ENCODE measurements at places on chromosomes 4 and X.

DNA sequence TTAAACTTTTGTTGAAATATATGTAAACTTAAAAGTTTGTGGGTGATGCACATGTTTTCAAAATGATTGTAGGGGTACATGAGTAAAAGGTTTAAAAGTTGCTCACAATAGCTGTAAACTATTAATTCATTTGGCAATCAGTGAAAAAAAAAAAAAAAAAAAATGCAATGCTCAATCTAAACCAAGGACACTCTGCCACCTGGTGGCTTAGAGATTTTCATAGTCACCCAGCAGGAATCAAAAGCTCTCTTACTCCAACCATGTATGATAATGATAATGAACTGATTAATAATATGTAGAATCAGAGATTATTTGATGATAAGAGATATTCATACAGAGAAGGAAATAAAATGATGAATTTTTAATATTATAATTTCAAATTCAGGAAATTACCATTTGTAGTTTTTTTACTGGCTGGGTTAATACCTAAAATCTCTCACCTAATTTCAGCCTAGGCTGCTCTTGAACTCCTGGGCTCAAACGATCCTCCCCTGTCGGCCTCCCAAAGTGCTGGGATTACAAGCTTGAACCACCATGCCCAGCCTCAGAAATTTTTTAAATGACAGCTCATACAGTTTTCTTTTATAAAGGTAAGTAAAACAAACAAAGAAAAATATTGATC, 46.9 kb upstream of the SLC25A4 start:
- DNase-seq: no peak

DNA sequence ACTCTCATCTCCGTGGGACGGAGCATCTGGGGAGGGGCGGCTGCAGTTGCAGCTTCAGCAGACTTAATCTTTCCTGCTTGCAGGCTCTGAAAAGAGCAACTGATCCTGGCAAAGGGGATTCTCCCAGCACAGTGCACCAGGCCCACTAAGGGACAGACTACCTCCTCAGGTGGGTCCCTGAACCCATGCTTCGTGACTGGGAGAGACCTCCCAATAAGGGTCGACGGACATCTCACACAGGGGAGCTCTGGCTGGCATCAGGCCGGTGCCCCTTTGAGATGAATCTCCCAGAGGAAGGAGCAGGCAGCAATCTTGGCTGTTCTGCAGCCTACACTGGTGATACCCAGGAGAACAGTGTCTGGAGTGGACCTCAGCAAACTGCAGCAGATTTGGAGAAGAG, 303.3 kb upstream of the FGF16 start:
- DNase-seq: no peak

DNA sequence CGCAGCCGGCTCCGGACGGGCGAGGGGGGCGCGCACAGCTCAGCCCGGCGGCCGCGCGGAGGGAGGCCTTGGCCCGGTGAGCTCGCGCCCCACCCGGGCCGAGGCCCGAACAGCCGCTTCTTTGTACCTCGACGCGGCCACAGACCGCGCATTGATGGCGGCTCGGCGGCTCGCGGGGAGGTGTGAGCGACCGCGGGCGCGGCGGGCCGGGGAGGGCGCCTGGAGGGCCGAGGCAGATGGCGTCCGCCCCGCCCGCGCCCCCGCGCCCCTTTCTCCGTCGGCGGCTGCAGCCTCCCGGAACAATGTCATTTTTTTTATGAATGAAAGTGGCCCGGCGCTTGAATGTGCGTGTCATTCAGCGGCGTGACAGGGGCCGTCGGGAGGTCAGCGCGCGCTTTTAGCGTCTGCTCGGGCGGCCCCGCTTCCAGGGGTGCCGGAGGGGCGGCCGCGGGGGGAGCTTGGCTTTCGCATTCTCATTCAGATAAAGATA, 1.8 kb downstream of the FGFR3 start:
- no peak for DNase-seq

GRCh38 chr4:89509708-89510281, 202.2 kb upstream of the GPRIN3 start:
- peak; percentile 33 for DNase-seq

DNA sequence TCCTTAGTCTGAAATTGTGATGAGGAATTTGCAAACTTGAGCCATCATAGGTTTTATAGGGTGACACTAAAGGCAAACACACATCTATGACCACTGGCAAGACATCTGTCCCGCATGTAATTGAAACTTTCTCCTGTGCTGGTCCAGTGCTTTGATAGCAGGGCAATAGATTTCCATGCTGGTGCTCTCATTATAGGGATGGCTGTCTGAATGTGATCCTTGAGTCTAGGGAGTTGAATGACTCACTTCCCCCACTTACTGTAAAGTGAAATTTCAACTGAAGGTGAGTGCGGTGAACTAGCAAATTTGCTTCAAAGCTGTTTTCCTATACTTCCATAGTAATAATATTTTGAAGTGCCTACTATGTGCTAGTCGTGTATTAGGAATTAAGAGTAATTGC, 1630.0 kb downstream of the STIM2 start:
- DNase-seq: no peak

- no peak for DNase-seq
Measured at GRCh38 chr4:3384391-3384770, 57.4 kb upstream of the HGFAC start.

DNA sequence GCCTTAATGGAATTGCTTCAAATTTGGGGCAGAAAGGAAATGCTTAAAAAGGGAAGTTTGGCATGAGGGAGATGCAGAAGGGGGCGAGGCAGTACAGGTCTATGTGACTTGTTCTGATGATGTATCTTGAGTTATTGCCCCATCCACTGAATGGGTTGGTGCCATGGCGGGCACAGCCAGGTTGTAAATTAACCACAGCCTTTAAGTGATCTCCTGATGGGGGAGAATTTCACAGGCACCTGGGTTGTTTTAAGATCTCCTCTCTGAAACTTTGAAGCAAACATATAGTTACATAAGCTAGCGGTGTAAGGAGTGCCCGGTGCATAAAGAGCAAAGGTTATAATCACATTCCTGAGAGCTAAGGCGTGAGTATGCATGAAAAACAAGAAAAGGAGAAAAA, 37.0 kb downstream of the NPY5R start:
- DNase-seq: no peak

GRCh38 chr4:144734522-144734921, 88.6 kb downstream of the HHIP start:
- no peak for DNase-seq

- no peak for DNase-seq
Measured at GRCh38 chr4:77177199-77177598, 20.2 kb downstream of the CCNG2 start.

GRCh38 chrX:20672476-20672875, 405.8 kb upstream of the RPS6KA3 start:
- DNase-seq: no peak

DNA sequence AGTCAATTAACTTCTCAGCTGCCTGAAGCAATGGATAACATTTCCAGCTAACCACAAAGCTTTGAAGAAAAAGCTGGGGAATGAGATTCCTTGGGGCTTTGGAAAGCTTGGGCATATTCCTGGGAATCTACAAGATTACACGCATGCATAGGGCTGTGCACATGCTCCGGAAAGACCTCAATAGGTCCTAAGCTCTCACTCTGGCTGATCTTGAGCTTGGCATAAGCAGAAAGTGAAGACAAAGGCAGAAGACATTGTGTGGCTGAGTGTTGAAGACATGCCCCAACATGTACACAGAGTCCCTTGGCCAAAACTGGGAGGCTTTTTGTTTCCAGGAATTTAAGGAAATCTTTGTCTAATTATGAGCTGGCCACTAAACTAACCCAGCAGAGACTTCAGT, 31.2 kb downstream of the ATG4A start:
- DNase-seq: no peak

- no peak for DNase-seq
Measured at GRCh38 chr4:17647927-17648326, 33.5 kb downstream of the MED28 start.

DNA sequence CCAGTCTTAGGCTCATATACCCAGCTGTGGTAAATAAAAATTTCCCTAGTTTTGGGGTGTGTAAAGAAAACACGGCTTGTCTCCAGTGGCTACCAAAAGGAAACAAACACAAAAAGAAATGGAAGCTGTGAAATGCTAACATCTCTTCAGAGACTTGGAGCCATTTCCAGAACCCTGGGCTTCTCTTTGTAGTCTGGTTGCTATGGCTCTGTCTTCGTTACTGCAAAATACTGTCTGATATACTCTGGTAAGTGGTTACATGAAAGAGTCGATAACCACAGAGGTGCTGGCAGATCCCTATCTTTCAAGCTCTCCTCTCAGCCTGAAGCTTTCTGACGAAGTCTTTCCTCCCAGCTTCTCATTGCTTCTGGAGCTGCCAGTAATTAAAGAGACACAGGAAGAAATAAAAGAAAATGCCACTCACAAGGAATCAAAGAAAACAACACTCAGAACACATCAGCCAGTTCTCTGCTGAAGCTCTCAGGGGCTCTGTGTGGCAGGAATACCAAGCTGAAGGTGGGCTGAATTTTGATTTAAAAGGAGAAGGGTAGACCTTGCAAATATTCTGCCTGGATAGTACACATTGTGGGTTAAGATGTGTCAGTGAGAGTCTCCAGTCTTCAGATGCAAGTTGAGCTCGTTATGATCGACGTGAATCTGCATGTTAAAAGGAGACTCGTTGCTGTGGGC, 107.6 kb upstream of the FAM9C start:
- no peak for DNase-seq

GRCh38 chr4:13097971-13098370, 386.2 kb downstream of the RAB28 start:
- DNase-seq: no peak

DNA sequence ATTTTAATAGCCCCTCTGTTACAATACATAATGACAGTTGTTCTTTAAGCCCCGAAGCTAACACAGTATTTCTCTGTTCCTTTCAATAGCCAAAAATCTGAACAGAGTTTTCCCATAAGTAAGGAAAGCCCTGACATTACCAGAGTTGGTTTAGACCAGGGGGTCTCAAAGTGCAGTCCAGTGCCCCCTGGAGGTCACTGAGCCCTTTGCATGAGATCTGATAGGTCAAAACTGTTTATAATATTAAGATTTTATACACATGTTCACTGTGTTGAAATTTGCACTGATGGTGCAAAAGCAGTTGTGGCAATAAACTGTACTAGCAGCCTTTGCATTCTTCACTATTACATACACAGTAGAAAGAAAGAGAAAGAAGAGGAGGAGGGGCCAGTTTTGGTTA, 177.1 kb downstream of the SPANXN3 start:
- no peak for DNase-seq

GRCh38 chr4:121220698-121221097, 56.6 kb upstream of the TNIP3 start:
- DNase-seq: no peak

- no peak for DNase-seq
Measured at GRCh38 chr4:147299205-147299604, 181.7 kb upstream of the EDNRA start.

GRCh38 chrX:99782516-99783040, 627.5 kb downstream of the PCDH19 start:
- no peak for DNase-seq

- peak; percentile 26 for DNase-seq
Measured at GRCh38 chr4:164700471-164700870, 53.5 kb upstream of the SMIM31 start.

DNA sequence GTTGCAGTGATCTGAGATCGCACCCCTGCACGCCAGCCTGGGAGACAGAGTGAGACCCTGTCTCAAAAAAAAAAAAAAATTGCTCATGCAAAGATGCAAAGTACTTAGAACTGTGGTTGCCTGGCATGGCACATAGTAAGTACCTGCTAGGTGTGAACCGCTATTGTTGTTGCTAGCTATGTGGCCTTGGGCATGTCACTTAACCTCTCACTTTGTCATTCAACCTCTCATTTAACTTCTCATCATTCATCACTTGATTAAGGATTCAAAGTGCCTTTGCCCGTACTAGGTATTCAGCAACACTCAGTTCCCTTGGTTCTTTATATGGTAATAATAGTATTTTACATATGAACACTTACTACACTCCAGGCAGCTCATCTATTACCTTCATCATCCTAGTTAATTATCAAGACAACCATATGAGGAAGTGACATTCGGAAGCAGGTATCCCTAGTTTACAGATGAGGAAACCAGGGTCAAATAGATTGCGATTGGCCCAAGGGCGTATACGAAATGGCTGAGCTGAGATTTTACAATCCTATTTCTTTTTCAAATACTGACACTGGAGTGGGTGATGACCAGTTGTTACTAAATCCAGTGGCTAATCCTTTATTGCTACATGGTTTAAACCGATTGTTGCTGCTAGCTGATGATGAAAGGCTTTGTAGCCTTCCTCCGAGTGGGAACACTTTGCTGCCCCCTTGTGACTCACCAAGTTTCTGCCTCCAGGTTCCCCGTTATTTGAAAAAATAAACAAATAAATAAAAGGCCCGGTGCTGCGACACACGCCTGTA, 28.8 kb upstream of the SOWAHD start:
- DNase-seq: peak; percentile 68

All from stimulated activated CD8-positive, alpha-beta memory T cell treated with anti-CD3 and anti-CD28 coated beads, Interleukin-4, amount 100 ng/mL, for 48 hours (primary cell).